ENCODE measurements at places on chromosomes 2 and 18. TPM values are rescaled to one million over a fixed set of nuclear protein-coding genes. Genes with fewer than 3 reads are reported as not detected.

The RGPD3 gene
- total RNA-seq, result 0.11 TPM

DNA sequence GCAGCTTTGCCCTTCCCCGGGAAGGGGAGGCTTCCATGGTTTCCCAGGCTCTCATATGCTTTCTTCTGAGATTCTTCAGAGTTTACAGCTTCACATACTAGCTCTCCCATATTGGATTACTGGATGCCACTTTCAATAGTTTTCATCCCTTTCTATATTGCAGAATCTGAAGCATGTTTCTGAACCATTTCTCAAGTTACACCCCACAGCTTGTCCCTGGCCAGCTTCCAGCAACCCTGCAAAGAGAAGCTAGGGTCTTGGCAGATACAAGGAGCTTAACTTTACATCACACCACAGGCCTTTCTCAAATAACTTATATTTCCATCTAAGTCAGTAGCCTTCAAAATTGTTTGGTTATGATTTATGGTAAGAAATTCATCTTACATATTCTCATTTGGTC lies 39.6 kb downstream of the LHCGR start:
- no peak for DNase-seq

- no peak for DNase-seq
These were observed 39.3 kb upstream of the PTMA start for GRCh38 chr2:231668981-231669380.

- no peak for DNase-seq
These were observed 123.3 kb upstream of the DCC start for GRCh38 chr18:52216666-52217065.

GRCh38 chr18:63378919-63379638 lies 12.1 kb upstream of the KDSR start:
- DNase-seq, result no peak

GRCh38 chr2:197548582-197548981 lies 32.7 kb downstream of the MOB4 start:
- no peak for DNase-seq

Data from WTC11 (cell line).